HTR-8/SVneo (cell line): ENCODE measurements at places on chromosomes 16 and 17.

DNA sequence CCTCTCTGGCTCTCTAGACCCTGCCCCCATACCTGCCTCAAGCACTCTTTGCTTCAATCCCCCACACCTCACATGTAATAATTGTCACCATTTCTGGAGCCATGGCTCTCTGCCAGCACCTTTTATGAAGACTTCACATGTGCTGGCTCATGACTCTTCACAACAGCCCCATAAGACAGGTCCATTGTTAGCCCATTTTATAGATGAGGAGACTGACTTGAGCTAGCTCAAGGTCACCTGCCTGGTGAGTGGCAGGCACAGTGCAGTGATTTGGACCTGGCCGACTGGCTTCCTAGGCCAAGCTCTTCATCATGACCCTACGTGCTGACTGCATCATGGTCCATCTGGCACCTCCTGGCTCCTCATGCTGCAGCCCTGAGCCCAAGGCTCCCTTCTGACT, 25.0 kb downstream of the FAM20A start:
- DNase-seq, result no peak

DNA sequence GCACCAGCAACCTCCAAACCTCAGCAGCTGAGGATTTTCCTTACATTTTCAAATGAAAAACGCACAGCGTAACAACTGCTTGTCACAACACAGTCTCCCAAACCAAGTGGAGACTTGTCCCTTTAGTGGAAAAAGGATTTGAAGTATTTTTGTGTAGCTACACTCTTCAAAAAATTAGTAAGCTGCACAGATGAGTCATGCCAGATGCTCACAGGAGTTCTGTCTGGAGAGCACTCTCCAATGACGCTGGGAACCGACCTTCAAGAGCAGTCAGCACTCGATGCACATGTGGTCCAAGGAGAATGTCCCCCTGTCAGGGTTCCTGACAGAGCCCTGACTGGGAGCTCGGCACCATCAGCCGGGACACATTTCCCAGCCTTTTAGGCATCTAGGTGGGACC, 39.8 kb downstream of the MAP1LC3B start:
- DNase-seq, result peak; percentile 48

GRCh38 chr16:7405166-7405565, 72.5 kb downstream of the RBFOX1 start:
- DNase-seq, result no peak

DNA sequence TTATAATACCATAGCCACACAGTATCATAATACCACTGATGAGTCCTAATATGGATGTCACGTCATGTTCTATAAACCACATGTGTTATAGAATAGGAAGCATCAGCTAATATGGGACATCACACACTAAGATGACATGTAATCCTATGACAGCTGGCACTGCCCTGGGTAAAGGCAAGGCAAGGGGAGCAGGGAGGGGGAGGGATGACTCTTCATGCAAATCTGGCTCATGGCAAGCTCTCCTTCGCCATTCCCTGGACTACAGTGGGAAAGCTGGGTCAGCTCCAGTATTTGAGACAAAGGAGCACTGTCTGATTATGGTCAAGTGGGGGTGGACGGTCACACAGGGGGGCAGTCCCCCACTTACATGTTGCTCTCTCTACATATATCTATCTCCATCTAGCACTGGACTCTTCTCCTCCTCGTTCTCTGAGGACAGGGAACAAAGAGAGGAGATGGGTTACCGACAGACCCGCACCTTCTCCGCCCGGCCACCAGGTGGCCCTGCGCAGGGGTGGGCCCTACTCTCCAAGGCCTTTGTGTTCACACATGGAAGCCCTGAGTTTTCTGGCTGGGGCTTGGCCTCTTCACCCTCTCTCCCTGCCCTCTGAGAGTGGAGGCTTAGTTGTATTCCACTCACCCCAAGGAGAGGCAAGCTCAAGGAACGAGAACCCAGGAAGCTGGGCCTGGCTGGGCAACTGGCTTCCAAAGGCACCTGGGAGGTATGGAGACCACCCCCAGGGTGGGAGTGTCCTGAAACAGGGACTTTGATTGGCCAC, 23.4 kb upstream of the MPO start:
- peak; percentile 89 for DNase-seq

- DNase-seq, result no peak
These were observed 765 bp upstream of the PRM2 start for GRCh38 chr16:11276896-11277593.

DNA sequence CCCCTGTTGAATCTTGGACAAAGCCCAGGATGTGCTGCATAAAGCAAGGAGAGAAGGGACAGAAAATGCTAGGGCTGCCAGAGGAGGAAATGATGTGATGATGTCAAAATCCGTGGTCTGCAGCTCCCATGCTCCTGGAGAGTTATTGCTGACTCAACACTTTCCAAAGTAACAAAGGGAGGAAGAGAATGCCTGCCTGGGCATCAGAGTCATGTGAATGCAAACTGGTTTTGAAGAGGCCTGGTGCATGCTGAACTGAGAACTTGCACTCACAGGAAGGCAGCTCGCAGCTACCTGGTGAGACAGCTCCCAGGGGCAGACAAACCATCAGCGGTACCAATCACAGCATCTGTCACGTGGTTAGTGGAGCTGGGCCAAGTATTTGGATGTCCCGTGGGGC, 2.8 kb downstream of the MARVELD3 start:
- no peak for DNase-seq

GRCh38 chr17:38768417-38768816, 15.9 kb downstream of the PSMB3 start:
- no peak for DNase-seq

GRCh38 chr17:11318207-11318606, 77.2 kb downstream of the SHISA6 start:
- DNase-seq, result no peak

GRCh38 chr17:8062807-8063483, 24.1 kb downstream of the ALOX15B start:
- no peak for DNase-seq

DNA sequence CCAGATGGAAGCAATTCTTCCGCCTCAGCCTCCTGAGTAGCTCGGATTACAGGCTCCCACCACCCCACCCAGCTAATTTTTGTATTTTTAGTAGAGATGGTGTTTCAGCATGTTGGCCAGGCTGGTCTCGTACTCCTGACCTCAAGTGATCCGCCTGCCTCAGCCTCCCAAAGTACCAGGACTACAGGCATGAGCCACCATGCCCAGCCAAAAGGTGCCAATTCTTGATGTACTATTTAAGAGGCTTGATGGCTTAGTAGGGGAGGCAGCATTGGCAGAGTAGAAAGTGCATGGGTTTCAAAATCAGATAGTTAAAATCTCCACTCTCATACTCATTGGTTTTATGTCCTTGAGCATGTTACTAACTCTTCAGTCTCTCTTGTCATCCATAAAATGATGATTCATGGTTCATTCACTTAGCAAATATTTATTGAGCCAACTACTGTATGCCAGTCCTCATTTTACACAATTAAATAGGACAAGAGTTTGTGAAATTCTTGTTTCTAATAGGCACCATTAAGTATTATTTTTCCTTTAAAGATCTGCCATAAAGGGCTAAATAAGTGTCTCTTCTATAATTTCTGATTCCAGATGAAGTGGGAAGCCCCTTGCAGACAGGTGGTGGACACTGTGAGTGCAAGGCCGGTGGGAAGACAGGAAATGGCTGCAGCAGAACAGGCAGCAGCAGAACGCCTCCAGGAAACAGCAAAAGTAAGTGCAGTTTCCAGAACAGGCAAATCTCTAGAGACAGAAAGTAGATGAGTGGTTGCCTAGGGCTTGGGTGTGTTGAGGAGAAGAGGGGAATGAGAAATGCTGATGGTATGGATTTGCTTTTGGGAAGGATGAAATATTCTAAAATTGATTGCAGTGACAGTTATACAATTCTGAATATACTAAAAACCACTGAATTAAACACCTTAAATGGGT, 8.2 kb upstream of the RPL27 start:
- DNase-seq, result no peak

DNA sequence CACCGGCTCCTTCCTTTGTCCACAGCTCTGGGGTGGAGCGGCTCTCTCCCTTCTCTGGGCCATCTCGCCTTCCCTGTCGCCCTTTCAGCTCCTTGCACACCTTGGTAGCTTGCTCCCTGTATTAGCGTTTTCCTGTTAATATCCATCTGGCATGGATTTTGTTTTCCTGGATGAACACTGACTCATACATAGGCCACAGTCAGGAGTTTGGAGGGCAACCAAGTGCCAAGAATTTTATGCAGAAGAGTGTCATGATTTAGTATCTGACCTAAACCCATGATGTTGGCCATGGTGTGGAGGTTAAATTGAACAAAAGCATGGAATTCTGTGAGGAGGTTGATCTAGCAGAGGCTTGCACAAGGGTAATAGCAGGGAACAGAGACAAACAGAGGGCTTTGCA, 180.9 kb downstream of the AIPL1 start:
- DNase-seq, result no peak

GRCh38 chr17:40307740-40308239, 1.2 kb upstream of the RARA start:
- DNase-seq, result no peak

DNA sequence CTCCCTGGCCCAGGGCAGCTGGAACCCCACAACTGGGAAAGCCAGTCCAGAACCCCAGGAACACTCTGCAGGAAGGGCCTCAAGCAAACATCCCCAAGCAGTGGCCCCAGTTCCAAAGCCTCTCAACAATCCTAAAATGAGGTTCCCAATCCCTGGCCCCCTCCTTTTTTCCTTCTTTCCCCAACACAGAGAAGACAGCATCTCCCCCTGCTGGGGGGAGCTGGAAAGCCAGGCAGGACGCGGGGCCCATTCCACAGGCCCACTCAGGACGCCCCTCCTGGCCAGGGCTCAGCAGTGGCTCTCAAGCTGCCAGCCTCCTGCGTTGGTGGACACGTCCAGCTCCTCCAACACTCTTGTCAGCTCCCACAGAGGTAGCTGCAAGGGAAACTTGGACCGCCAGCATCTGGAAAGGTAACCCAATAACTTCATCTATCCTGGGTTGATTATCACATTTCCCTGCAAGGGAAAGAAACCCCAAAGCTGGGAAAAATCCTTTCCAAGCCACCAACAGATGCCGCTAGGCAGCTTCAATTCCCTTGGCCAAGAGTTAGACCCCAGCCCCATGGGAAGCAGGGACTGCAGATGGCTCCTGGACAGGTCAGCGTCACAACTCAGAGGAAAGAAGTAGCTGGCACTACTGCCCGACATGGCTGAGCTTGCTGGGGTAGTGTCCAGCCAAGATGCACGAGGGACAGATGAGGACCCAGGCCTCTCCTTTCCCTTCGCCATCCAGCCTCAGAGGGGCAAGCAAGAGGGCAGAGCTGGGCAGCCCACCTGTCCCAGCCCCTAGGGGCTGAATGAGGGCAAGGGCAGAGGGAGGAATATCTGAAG, 7.6 kb downstream of the HDAC5 start:
- no peak for DNase-seq

DNA sequence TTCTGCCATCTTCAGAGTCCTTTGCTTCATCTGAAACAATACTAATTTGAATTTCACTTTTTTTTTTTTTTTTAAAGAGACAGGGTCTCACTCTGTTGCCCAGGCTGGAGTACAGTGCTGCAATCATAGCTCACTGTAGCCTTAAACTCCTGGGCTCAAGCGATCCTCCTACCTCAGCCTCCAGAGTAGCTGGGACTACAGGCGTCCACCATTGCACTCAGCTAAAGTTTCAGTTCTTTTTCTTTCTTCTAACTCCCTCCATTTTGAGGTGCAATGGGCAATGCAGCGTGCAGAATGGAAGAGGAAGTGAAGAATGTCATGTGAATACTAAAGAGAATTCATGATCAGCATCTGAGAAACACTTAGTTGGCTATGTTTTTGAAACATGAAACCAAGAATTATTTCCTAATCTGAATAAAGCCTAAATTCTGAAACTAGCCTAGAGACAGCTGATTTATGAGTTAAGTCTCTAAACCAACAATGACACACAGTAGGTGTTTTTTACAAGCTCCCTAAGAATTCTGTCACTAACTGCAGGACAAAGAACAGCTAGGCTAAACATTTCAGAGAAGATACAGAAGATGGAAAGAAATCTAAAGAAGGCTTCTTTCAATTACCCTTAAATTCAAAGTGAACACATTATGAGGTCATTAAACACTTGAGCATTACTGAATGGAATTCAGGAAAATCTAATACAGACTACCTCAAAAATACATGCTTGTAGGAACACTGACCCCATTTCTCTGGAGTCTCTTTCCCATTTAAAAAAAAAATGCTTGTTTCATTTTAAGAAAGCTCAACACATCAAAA, 21.0 kb downstream of the SNN start:
- no peak for DNase-seq

DNA sequence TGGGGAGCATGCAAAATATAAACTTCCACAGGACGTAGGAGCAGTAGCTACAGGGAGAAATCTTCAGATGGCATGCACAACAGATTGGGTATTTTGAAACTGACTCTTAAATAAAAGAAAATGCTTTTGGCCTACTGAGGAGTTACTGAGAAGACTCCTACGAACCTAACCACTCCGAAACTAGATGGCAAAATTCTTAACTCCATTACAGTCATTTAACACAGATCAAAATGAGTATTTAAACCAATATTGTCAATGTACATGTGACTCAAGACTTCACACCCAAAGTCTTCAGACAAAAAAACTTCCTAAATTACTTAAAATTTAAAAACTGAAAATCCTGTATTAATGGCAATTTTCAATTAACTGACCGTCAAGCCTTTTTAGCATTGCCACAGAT, 8.4 kb upstream of the TERB1 start:
- no peak for DNase-seq

- DNase-seq, result no peak
These were observed 7.0 kb downstream of the TMIGD1 start for GRCh38 chr17:30326809-30327208.

DNA sequence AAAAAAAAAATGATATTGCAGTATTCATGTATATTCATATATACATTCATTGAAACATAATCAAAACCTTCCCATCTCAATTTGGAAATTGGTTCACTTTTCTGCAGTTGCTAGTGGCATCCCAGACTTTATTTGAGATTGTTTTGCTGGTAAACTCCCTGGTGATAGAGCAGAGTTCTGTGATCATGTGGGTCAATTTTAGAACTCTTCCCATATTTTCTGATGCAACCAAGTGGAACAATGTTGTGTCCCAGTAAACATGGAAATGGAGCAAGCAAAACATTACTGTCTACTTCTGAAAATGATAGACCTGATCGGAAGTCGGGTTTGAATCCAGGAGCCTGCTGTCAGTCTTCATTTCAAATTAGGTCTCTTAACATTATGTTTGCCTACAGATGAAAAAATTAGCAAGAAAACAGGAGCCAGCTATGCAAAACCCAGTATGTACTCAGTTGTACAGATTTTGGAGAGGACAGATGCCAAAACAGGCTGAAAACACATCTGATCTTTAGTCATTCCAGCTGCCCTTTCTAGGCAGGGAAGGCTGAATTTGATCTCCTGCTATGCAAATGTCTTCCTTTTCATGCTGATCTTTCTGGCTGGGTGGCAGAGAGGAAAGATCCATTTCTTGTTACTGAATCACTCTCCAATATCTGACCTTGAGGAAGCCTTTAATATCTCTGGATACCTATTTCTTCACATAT, 786.6 kb upstream of the SOX9 start:
- no peak for DNase-seq

DNA sequence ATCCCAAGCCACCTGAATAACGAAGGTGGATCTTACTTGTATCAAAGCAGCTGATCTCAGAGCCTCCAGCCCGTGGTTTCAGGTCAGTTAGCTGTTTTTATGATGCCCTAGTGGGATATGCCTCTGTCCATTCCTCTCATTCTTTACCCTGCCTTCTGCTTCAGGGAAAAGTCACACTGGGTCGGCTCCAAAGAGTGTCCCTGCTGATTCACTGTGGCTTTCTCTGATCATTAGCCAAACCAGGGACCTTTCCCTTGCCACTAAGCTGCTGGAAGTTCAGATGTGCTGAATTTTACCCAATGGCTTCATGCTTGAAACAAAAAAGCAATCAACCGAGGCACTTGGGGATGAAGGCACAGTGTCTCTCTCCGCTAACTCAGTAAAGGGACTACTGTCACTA, 170.2 kb upstream of the SALL1 start:
- DNase-seq, result no peak
